Dermis blood vessel endothelial cell (primary cell): ENCODE measurements at places on chromosomes 16 and 17.

GRCh38 chr17:71601894-71602504 is 518.8 kb upstream of the SOX9 start:
- no peak for DNase-seq

- DNase-seq = no peak
These were observed 40.4 kb upstream of the DNAH9 start for GRCh38 chr17:11557727-11558452.

DNA sequence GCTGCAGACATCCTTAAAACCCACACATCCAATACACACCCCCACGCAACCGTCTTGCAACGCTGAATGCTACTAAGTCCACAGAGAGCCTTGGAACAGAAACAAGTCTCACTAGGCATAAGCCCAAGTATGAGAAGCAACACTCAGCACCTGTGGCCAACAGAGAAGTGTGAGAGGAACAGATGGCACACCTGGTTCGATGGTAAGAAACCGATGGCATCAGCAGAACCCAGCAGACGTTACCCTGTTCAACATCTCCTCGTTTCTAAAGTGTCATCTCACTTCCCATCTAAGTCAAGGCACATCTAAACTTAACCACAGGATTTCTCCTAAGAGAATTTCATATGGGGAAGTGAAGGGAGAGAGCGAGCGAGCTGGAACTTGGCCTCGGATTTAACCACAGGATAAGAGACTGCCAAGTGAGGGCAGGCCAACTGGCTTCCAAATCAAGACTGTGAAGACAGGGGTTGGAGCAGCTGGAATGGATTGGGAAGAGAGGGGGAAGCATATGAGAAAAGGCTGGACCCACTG is 41.0 kb downstream of the NXPH3 start:
- no peak for DNase-seq

GRCh38 chr17:80372456-80372855 is 42.5 kb upstream of the ENDOV start:
- no peak for DNase-seq

DNA sequence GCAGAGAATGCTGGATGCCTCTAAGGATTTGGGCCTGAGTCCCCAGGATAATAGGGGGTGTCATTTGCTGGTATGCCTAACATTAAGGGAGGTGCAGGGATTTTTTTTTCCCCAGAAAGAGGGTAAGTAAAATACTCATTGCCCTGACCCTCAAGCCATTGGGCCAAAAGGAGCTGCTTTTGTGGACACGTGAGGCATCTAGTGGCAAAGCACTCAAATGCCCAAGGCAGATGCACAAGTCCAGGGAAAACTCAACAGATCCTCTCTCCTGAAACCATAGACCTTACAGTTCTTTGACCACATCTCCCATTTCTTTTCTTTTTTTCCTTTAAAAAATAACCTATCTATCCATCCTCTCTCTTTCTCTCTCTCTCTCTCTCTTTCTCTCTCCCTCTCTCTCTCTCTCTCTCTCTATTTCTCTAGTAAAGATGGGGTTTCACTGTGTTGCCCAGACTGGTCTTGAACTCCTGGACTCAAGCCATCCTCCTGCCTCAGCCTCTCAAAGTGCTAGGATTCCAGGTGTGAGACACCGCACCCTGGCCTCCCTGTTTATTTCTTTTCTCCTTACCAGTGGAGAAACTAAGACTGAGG is 11.8 kb downstream of the IRX5 start:
- DNase-seq = no peak
